A549 treated with RU486 at 1 μM for 4 hours (cell line): ENCODE measurements at places on chromosomes 6 and 20. TPM values are rescaled to one million over a fixed set of nuclear protein-coding genes. Genes with fewer than 3 reads are reported as not detected.

LRFN2 gene
- total RNA-seq, result not detected in 5 replicates

ZBTB46 gene
- total RNA-seq, result 0.46 to 0.96 TPM (median 0.71 TPM) in 5 replicates

MYH7B gene
- 0.03 to 0.04 TPM in 2 of 5 replicates, not detected in the others for total RNA-seq

FKBP1C gene
- 1.9 to 2.7 TPM (median 2.2 TPM) in 5 replicates for total RNA-seq

OR12D3 gene
- not detected in 5 replicates for total RNA-seq

VWA7 gene
- 1.2 to 2.0 TPM (median 1.7 TPM) in 5 replicates for total RNA-seq

IFNGR1 gene
- total RNA-seq, result 23.0 to 33.6 TPM (median 27.8 TPM) in 5 replicates

ULBP3 gene
- total RNA-seq, result 3.4 to 4.2 TPM (median 3.8 TPM) in 5 replicates

NRSN2 gene
- 54.0 to 68.2 TPM (median 62.2 TPM) in 5 replicates for total RNA-seq

XRN2 gene
- total RNA-seq, result 84.8 to 121 TPM (median 98.4 TPM) in 5 replicates
